ENCODE measurements at places on chromosomes 13 and 19.

DNA sequence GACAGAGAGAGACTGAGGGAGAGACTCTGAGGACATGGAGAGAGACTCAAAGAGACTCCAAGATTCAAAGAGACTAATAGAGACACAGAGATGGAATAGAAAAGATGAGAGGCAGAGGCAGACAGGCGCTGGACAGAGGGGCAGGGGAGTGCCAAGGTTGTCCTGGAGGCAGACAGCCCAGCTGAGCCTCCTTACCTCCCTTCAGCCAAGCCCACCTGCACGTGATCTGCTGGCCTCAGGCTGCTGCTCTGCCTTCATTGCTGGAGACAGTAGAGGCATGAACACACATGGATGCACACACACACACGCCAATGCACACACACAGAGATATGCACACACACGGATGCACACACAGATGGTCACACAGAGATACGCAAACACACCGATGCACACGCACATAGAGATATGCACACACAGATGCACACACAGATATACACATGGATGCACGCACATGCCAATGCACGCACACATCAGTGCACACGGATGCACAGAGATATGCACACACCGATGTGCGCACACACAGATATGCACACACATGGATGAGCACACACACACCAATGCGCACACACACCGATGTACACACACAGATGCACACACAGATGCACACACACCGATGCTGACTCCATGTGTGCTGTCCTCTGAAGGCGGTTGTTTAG, 3.3 kb upstream of the F10 start:
- no peak for DNase-seq

DNA sequence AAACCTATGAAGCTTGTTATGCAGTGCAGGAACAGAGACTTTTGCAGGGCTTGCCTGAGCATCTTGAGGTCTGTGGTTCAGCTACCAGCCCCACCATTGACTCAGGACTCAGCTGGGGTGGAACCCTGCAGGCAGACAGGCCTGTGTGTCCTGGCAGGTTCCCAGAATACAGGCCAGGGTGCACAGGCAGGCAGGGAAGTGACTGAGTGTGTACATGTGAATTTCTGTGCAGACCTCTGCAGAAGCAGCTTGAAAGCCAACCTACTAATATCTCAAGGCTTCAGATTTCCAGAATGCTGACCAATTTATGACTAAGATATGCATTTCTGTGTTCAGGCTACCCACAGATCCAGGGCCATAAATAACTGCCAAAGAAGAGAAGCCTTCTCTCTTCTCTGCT, 254.4 kb downstream of the DLEU7 start:
- peak; percentile 75 for DNase-seq

DNA sequence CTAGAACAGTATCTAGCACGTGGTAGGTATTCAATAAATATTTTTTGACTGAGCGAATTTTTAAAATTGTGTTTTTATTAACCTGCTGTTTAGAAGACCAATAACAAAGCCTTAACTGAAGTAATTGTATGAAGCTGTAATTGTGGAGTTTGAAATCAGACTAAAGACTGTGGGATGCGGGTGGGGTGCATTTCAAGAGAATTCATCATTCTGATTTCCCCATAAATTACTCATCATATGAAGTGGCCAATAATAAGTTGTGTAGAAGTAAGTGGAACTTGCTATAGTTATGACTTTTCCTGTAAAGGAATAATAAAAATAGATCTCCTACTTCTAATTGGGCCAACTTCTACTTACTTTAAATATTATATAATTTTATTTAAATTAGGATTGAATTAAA, 449.3 kb downstream of the PCDH9 start:
- DNase-seq = no peak

- no peak for DNase-seq
These were observed 352.7 kb upstream of the SGCG start for GRCh38 chr13:22828081-22828480.

DNA sequence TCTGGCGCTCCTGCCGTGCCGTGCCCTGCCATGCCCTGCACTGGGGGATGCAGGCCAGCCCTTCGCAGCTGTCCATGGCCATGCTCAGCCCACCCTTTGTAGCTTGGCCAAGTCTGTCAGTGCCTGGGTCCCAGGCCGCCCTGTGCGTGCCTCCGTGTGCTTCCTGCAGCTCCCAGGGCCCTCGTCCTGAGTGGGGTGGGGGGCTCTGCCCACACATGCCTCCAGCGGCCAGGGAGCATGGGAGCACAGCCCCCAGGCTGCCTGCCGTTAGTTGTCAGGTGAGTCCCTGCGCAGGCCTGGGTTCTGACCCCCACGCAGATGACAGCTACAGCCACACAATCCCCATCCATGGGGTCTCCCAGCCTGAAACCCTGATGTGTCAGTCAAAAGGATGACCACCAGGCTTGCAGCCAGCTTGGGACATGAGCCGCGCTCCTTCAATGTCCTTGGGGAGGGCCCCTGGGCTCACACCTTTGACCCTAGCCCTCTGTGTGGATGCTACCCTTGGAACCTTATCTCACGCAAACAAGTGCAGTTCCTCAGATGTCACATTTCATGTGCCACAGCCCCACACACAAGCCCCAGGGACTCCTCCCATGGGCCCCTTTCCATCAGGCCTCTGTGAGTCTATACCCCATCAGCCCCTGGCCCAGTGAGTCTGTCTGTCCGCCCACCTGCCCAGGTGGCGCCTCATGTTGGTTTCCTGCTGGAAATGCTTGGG, 24.5 kb downstream of the TMED1 start:
- no peak for DNase-seq

DNA sequence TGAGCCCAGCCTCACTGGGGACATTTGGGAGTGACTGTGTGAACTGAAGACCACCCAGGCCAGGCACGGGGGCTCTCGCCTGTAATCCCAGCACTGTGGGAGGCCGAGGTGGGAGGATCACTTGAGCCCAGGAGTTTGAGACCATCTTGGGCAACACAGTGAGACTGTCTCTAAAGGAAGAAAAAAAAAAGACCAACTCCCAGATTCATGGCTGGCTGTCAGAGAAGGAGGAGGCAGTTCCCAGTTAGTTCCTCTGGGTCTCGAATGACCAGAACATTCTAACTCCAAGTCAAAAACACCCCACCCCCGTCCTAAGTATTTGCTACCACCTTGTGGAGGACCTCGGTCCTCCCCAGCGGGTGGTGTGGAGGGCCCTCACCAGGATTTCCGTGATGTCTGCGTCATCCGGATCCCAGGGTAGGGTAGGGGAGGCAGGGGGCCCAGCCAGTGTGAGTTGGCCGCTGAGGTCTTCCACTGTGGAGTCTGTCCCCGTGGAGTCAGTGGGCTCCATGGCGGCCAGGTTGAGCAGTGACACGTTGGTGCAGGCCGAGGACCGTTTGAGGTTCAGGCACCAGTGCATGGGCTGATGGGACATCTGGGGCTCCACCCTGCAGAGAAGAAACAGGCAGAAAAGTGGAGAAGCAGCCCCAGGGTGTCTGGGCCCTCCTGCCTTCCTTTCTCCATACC, 1.3 kb downstream of the TSKS start:
- no peak for DNase-seq

- DNase-seq = no peak
These were observed at the start of gene LILRA2 for GRCh38 chr19:54573330-54573872. LILRA2 (plus strand) TSS chr19:54573790; CDS start chr19:54573879, 89 bp downstream.

DNA sequence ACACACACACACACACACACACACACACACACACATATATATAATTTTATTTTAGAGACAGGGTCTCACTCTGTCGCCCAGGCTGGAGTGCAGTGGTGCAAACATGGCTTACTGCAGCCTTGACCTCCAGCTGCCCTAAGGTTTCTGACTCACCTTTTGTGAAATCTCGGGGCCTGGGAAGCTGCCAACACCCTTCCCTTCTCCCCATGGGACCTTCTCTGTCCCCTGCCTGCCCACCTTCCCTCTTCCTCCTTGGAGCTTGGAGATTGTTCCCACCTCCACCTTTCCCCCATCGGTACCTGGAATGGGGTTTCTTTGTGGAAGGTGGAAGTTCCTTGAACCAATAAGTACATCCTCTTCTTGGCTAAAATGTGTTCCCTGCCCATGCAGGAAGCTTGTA, 6.3 kb downstream of the ARRDC5 start:
- DNase-seq = peak; percentile 31

- no peak for DNase-seq
These were observed 347.5 kb downstream of the GPC5 start for GRCh38 chr13:91745967-91746366.

DNA sequence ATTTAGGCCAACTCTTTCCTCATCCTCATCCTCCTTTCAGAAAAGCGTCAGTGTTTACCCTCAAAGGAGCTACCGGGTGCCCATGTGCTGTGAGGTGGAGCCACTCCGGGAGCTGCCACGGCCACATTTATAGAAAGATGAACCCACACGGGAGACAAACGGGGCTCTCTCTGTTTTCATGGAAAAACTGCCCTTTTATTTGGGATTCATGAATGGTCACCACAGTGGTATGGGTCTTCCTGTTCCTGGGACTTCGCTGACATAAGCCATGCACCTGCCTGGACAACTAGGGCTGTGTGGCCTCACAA, 224.2 kb downstream of the ZIC5 start:
- DNase-seq = no peak

DNA sequence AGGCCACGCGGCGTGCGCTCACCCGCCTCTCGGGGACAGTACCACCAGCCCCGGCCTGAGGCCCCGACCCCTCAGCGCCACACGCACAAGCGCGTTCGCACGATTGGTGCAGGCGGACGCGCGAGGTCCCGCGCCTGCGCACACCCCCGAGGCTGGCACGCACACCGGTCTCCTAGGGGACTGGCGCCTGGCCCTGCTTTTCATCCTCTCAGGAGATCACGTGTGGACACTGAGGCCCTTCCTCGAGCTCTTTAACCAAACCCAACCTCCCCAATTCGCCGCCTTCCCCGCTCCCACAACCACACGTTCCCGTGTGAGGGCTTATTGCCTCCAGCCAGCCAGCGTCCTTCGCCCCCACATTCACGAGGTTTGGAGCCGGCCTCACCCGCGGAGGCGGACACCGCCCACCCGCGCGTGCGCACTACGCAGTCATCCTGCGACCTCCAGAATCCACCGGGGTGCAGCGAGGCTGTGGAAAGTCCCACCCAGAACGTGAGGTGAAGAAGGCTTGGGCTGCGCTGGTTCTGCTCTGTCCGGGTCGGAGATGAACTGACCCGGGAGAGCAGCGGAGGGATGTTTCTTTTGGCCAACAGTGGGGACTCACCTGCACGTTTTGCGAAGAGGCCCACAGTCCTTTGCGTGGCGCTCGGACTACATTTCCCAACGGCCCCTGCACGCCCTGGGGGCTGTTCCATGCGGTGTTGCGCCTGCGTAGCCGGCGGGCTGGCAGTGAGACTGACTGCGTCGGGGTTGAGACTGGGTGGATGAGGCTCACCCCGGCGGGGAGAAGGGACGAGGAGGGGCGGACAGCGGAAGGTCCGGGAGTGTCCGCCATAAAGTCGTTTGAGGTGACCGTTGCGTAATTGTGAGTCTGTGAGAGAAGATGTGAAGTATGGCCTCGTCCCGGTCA, 539 bp upstream of the ZNF667 start:
- DNase-seq = peak; percentile 95

DNA sequence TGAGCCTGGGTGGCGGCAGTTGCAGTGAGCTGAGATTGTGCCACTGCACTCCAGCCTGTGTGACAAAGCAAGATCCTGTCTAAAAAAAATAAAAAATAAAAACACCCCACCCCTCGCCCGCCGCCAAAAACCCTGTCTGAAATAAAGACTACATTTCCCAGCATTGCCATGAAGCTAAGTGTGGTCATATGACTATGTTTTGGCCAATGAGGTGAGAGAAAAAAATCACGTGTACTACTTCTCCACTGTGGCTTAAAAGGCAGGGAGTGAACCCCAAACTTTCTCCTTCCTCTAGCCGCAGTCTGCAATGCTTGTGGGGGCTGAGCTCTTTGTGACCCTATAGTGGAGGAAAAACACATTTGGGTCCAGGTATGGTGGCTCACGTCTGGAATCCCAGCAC, 54.9 kb downstream of the COLGALT1 start:
- peak; percentile 32 for DNase-seq

- no peak for DNase-seq
These were observed 1.8 kb downstream of the SBK3 start for GRCh38 chr19:55543567-55543966.

- no peak for DNase-seq
These were observed 24.7 kb downstream of the DPF1 start for GRCh38 chr19:38199340-38199739.

DNA sequence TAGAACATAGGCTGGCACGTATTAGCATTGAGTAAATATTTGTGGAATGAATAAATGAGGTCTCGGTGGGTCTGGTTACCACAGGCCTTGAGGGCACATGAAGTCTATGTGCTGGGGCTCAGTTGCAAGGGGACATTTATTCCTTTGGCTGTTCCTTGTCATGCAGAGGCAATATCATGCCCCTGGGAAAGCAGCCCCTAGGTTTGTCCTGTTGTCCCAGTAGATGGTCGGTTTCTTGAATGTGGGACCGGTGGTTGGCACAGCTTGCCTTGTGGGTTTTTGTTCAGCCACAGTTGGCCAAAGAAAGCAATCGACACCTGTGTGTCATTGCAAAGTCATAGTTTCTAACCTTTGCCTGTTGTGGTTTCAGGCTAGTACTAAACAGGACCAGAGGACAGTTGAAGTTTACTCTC, 24.7 kb upstream of the GPR183 start:
- DNase-seq = no peak

DNA sequence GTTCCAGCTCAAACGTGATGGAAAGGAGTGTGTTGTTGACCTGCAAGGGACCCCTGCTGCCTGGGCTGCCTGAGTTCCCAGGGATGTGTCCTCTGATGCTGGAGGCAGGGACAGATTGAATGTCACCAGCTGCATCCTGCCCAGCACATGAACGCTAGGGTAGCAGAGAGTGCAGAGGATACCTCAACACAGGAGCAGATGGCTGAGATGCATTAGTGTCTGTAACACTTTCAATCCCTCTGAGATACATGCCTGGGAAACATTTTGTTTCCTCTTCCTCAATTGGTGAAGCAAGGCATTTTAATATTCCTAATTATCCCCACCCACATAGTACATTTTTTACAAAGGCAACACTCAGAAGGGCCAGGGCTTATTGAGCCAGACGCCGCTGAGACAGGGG, 106.4 kb upstream of the UBL3 start:
- no peak for DNase-seq

DNA sequence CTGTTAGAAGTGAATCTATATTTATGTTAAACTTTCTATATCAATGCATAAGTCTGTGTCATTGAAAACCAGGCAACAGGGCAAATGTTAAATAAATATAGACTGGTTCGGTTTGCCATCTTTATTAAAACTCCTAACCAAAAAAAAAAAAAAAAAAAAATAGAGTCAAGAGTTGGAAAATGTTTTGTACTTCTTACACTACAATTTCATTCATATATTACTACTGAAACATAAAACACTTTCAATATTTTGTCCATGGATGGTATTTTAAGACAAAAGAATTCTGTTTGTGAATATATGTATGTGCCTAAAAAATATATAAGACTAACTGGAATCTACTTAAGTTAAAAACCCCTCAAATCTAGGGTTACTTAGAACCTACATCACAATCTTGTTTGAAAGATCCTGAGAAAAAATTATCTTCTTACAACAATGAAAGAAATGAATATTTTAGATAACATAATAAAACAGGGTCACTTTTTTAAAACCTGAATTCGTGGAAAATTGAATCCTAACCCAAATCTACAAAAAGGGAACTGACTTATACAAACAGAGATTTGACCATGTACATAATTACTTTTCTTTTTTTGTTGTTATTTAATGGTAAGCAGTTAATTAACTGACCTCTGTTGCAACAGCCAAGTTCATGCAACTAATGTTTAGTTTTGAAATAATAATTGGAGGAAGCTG, 5.1 kb downstream of the DACH1 start:
- no peak for DNase-seq
